ENCODE measurements at places on chromosomes 16 and 17.

GRCh38 chr16:1651094-1651973 is 26.7 kb upstream of the JPT2 start:
- DNase-seq: no peak

- DNase-seq: no peak
These were observed 102.7 kb upstream of the DNAH9 start for GRCh38 chr17:11495613-11496012.

DNA sequence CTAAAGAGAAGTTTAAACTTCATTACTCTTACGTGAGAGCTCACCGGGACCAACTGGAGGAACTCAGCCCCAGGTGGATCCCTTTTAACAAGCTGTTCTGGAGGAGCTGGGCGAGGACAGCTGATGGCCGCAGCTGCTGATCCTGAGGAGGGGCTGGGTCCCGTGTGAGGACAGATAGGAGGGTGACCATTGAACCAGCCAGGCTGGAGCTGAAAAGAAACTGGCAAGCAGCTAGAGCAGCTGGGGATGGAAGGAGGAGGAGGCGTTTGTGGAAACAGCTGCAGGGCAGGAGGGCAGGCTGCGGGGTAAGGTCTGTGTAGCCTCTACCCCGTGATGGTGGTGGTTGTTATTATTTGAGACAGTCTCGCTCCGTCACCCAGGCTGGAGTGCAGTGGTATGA is 119.5 kb downstream of the AATF start:
- no peak for DNase-seq

DNA sequence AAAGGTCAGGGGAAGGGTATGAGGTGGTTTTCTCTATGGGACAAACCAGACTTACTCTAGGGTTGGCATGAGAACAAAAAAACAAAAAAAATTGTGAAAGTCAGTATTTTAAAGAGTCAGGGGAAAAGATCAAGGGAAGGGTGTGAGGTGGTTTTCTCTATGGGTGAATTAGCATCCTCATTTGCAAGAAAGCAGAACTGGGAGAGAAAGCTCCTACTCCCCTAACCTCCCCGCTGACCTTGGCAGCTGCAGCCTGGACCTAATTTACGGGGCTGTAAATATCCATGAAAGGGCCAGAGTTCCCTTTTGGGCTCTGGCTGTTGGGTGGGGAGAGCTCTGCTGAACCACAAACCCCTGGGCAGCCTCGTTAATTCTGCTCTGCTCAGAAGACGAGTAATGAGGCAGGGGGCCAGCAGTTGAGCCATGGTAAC is 10.6 kb downstream of the RHBDL3 start:
- no peak for DNase-seq

- no peak for DNase-seq
These were observed 667.4 kb upstream of the SALL1 start for GRCh38 chr16:51818342-51818944.
